ENCODE measurements at places on chromosomes 5 and 9. TPM values are rescaled to one million over a fixed set of nuclear protein-coding genes. Genes with fewer than 3 reads are reported as not detected.

- H3K4me1 ChIP-seq: no peaks in the 10 kb centered on the region
- DNase-seq: no peak
- no peaks in the 10 kb centered on the region for H3K27me3 ChIP-seq
Measured at GRCh38 chr5:164301708-164302107, 796.3 kb downstream of the MAT2B start.

DNA sequence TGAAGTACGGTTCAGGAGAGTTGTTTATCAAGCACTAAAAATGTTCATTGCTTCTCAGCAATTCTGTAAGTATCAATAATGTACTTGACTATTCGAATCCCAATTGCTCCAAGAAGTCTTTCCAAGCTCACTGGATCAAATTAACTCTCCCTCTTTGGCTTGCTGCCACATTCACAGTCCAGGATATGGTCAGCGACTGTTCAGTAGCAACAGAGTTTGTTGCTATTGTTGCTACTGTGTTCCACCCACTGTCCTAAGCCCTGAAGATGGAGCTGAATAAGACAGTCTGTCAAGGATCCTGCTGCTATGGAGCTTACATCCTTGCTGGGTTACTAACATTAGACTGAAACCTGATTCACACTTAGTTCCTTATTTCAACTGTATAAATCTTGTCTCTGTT is 110.8 kb downstream of the FGF10 start:
- H3K27me3 ChIP-seq: no peaks in the 10 kb centered on the region
- H3K4me3 ChIP-seq: no peak overlapping the region
- H3K4me1 ChIP-seq: no peaks in the 10 kb centered on the region
- no peaks in the 10 kb centered on the region for H3K36me3 ChIP-seq
- no peak overlapping the region for H3K27ac ChIP-seq
- no peak for DNase-seq

DNA sequence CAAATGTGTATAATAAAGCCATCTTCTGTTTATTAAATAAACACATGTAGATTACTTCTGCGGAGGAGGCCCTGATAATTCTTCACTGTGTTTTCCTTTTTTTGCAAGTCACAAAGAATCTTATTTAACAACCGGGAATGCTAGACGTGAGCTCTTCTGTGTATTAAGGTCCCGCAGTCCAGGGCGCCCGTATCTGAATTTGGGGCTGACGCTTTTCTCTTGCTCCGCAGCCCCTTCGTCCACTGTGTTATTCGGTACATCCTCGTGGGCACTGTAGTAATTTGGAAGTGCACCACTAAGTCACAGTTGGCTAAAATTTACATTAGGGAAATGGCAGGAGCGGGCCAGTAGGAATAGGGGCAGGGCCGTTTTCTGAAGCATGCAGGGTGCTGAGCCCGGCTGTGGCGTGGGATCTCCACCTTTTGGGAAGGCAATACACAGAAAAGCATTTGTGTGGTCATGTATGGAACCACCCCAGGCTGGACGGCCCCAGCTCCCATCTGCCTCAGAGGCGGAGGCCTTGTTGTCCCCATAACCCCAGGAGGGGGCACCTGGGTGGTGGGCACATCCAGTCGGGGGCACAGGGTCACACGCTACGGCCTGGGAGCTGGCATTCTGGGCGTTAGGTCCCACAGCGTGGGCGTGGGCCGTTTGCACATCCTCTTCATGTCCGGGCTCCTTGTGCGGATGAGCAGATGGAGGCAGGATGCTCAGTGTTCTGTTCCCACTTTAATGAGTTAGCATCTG is 258.7 kb upstream of the IRX4 start:
- H3K27ac ChIP-seq: no peak overlapping the region
- H3K4me1 ChIP-seq: no peaks in the 10 kb centered on the region
- no peak for DNase-seq
- H3K27me3 ChIP-seq: no peaks in the 10 kb centered on the region

TMEM252 gene
- total RNA-seq: not detected

- no peaks in the 10 kb centered on the region for H3K36me3 ChIP-seq
- H3K27me3 ChIP-seq: no peaks in the 10 kb centered on the region
Measured at GRCh38 chr5:17259630-17260257, 42.3 kb downstream of the BASP1 start.

GRCh38 chr9:89010056-89010455 is 18.8 kb downstream of the S1PR3 start:
- no peaks in the 10 kb centered on the region for H3K27me3 ChIP-seq
- no peaks in the 10 kb centered on the region for H3K36me3 ChIP-seq
- no peak overlapping the region for H3K27ac ChIP-seq
- no peak for DNase-seq
- no peak overlapping the region for H3K4me3 ChIP-seq
- no peaks in the 10 kb centered on the region for H3K4me1 ChIP-seq

GMCL2 gene
- not detected for total RNA-seq

GRCh38 chr9:13139641-13140171 is 139.8 kb downstream of the MPDZ start:
- no peak for DNase-seq
- H3K27ac ChIP-seq: no peak overlapping the region
- H3K36me3 ChIP-seq: no peaks in the 10 kb centered on the region
- no peaks in the 10 kb centered on the region for H3K27me3 ChIP-seq

LOX gene
- not detected for total RNA-seq

DNA sequence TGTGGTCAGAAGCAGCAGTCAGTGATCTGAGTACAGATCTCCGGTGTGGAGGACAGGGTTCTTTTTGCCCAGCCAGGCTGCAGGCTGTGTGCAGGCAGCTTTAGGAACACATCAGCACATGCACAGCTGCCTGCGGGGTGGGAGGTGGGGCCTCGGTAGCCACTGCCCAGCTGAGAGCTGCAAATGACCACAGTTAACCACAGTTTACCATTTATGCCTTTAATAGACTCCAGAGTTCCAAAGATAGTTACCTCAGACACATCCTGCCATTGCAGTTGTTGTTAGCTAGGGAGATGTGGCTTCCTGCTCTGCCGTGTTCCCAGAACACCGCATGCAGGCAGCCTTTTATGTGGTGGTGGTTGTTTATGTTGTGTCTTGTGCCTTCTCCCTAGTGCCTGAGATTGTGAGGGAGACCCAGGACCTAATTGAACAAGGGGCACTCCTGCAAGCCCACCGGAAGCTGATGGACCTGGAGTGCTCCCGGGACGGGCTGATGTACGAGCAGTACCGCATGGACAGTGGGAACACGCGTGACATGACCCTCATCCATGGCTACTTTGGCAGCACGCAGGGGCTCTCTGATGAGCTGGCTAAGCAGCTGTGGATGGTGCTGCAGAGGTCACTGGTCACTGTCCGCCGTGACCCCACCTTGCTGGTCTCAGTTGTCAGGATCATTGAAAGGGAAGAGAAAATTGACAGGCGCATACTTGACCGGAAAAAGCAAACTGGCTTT is 10.2 kb downstream of the EXOC3 start:
- no peaks in the 10 kb centered on the region for H3K27me3 ChIP-seq
- DNase-seq: no peak
